Kidney (tissue), 22 donors: ENCODE measurements at places on chromosomes 4 and X. TPM values are rescaled to one million over a fixed set of nuclear protein-coding genes. Genes with fewer than 3 reads are reported as not detected.

DNA sequence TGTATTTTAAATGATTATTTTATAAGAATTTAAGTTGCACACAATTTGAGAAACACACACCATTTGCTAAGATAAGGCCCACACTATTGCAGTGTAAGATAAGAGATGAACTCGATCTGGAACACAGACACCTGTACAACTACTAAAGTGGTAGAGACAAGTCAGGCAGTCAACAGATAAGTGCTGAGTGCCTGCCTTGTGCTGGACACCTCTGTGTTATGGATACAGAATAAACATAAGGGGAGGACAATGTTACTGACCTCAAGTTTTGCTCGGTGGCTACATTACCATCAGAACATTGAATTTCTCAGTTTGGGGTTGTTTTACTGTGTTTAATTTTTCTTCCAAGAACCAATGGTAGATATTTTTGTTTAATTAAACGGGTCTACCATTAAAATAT lies 74.1 kb downstream of the RASGEF1B start:
- no peak for DNase-seq

DNA sequence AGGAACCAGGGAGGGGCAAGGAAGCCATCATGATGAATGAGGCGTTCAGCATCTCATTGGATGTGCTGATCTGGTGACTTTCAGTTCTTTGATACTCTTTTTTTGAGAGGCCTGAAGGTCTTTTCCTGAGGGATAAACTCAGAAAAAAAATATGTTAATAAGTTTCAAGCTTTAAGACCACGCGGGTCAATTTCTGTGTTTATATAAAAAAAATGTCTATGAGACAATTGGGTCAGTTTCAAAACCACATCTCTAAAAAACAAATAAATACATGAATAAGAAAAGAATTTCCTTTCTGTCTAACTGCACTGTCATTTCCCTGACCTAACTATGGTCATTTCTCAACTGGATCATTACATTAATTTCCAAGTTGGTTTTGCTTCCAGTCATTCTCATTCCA lies 62.6 kb downstream of the TRIML1 start:
- no peak for DNase-seq

- peak; percentile 59 for DNase-seq
These were observed 27.3 kb downstream of the ANXA3 start for GRCh38 chr4:78578674-78579425.

DNA sequence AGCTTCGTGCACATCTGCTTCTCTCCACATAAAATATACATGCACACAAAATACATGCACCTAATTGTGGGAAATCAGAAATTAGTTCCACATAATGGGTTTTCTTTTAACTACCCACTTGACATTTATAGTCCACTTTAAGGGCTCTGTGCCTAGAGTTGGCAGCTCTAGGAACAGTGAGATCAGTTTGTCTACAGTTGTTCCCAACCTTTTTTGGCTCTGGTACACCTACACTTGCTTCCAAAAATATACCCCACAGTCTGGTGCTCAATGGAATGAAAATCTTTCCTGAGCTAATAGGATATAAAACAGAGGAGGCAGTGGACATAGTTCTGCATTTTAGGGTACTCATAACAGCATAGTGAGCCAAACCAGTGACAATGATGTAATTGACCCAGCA lies 36.1 kb downstream of the HDAC8 start:
- DNase-seq: no peak

DNA sequence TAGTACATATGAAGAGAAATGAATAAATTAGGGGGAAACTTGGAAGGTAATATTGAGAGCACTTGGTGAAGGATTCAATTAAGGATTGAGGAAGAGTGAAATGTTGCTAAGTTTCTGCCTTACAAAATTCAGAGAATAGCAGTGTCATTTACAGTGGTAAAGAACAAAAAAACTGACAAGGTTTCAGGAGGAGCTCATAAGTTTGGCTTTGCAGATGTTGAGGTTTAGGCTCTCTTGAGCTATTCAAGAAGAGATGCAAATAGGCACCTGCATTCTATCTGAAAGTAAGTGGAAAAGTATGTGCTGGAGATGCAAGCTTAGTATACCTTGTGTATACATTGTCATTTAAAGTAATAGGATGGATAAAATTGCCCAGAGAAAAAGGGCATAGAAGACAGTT lies 22.3 kb upstream of the EMCN start:
- DNase-seq: no peak

GRCh38 chr4:154044742-154045485 lies 256.0 kb upstream of the SFRP2 start:
- no peak for DNase-seq

GRCh38 chrX:107677501-107677901 lies 49.2 kb downstream of the PRPS1 start:
- peak; percentile 38 for DNase-seq

DNA sequence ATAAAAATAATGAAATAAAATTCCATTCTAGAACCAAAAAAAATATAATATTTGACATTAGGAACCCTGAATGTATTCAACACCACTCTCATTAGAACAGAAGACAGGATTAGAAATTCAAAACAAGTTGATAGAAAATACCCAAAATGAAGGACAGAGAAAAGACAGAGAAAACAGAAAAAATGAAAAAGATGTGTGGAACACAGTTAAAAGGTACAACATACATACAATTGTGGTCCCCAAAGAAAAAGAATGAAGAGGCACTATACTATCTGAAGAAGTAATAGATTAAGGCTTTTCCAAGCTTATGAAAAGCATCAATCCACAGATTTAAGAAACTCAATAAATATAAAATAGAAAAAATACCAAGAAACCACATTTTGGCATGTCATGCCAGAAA lies 16.4 kb downstream of the ANKRD50 start:
- no peak for DNase-seq

DNA sequence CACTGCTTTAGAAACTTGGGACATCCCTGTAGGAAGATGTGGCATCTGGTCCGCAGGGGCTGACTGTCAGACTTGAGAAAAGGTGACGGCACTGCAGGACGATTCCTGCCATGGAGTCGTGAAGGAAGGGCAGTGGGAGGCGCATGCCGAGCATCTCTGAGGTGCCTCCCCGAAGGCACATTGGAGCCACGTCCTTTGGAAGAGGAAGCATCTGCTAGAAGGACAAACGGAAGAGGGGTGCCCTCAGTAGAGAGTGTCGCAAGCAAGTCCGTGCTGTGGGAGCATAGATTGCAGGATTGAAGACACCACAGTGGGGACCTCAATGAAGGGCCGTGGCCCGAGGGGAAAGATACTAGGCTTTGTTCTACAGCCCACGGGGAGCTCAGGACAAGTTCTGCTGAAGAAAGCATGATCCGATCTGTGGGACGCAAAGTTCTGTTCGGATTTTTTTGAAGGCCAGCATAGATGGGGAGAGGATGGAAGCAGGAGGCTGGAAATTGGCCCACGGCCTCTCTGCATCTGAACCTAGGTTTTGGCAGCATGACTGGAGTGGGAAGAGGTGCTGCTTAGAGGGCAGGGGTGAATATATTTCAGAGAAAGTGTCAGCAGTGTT lies 24.2 kb upstream of the HELT start:
- DNase-seq: no peak

DNA sequence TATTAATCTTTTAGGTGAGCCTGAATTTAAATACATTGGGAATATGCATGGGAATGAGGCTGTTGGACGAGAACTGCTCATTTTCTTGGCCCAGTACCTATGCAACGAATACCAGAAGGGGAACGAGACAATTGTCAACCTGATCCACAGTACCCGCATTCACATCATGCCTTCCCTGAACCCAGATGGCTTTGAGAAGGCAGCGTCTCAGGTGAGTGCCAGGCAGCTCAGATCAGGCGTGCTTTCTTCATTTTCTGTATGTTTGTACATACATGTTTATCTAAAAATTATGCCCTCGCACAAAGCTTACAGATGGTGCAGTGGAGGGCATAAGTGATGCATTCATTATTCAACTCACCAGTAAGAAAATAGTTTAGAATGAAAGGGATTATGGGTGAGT lies 85.6 kb downstream of the CPE start:
- no peak for DNase-seq

GRCh38 chr4:5224340-5224739 lies 173.1 kb downstream of the STK32B start:
- DNase-seq: no peak

- DNase-seq: no peak
These were observed 620 bp downstream of the ITM2A start for GRCh38 chrX:79366556-79366872.

Gene CXCL3
- 2.8 TPM for total RNA-seq

Gene PRRG3
- total RNA-seq: 0.44 TPM
